ENCODE measurements at places on chromosomes 3 and 15.

DNA sequence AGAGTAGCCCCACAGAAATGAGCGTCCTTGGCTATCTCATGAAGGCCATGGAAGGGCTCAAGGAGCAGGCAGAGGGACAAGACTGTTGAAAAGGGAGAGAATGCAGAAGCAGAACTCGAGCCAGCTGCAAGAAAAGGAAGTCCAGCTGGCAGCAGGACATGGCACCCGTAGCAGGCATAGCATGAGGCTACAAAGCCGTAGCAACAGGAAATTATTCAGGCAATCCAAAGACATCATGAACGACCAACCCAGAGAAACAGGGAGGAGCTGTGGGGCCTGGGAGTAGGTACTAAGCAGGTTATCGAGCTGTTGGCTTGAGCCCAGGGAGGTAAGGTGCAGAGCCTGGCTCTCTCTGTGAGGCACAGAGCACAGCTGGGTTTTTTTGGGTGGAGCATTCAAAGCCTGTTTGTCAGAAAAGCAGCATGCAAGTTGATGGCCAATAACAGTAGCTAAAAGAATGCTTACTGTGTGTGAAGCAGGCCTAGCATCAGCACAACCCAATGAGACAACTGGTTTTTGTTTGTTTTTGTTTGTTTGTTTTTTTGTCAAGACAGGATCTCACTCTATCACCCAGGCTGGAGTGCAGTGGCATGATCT is 144.0 kb upstream of the SMAD3 start:
- DNase-seq = no peak

GRCh38 chr3:154122912-154123559 is 1.8 kb downstream of the ARHGEF26 start:
- DNase-seq = no peak

DNA sequence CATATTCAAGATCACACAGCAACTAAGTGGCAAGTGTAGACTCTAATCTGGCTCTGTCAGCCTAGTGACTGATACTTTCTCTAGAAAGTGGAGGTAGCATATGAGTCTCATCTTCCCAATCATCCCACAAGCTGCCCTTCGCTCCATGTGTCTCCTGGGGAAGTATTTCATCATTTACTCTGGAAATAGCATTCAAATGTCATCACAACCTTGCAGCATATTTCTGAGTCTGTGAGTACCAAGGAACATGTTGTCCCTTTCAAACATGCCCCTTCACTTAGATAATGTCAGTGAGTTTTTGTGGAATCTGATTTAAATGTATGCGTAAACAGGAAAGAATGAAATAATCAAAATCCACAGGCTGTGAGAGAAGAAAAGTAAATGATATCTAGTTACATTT is 322.9 kb downstream of the SLC9A9 start:
- DNase-seq = no peak

DNA sequence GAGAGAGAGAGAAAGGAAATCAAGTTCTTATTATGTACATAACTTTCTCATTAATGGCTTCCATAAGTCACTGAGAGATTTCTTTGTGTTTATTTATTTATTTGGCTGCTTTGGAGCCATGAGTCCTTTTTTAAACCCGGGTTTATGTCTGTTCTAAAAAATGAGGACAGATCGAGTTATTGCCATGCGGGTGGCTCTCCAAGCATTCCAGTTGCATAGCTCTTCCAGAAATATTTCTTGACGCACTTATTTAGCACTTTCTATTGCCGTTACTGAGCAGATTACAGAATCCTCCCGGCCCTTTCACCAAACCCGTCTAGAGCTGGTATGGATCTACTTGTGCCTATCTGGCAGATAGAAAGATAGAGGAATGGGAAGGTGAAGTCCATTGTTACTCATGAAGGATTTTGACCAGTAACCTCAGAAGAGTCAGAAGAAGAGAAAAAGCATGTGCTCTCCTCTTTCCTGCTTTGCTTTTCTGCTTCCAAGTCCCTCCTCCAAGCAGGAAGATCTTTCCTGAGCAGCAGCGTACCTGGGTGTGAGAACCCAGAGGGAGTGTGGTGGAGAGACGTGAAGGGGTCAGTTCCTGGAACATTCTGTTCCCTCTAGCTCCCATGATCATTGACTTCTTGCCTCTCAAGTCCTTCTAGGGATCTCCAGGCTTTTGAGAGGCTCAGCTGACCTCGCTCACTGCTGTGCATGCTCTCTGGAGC is 112.8 kb downstream of the LPP start:
- no peak for DNase-seq

DNA sequence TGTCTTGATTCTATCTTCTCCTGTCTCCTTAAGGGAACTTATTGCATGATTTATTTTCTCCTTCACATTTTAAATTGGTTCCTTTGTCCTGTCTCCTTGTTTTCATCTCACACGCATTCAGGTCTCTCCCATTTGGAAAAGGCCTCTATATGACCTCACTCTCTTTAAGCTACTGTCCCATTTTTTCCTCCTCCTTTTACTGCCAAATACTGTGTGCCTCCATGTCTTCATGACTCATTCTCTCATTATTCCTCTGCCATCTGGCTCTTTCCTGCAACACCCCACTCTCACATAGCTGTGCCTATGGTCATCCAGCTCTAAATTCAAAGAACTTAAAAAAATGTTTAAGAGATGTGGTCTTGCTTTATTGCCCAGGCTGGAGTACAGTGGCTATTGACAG is 48.0 kb downstream of the TYRO3 start:
- no peak for DNase-seq

DNA sequence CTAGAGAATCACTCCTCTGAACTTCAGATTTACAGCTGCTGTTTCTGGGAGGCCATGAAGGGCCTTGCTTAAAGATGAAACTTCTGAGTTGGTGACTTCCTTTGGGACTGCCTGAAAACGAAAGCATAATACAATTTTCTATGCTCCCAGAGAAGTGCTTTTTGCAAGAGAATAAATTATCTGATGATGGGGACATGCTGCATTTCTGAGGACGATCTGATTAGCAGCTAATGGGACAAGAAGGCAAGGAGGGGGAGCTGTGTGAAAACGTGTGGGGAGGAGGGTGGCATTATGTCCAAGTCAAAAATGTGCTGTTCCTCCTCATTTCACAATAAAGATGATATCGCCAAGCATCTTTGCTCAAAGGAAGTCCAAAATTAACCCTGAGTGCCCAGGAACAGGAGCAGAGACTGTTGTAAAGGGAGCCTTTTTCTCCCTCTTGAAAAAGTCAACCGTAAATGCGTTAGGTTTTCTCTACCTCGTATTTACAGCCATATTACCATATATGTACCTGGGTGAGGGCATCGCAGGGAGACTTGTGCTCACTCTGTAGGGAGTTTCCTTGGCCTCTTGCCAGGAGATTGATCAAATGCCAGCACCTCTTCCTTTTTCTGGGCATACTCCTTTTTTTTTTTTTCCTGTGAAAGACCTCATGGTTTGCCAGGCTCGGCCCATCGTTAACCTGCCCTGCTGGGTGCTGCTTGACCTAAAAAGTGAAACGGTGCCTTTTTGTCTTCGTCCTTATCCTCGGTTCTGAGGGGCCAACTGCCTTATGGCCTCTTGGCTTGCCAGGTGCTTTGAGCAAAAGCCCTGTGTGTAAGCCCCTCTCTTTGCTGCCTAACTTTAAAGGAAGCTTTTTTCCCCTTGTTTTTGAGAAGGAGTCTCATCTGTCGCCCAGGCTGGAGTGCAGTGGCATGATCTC is 11.5 kb downstream of the ITPR1 start:
- peak; percentile 44 for DNase-seq

DNA sequence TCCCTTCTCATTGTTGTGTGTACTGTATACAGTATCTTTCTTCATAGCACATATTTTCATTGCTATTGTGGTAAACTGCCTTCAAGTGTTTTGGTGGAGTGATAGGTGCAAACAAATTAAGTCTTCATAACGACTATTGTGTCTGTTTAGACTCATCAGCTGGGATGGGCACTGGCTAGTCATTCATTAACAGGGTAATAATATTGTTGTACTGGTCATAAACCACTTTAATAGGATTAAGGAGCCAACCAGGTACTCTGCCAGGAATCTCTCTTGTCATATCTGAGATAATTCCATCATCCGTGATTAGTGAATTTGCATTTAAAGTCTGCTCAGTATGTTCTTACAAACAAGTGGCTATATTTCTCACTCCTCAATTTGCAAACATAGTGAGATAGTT is 10.2 kb upstream of the TMEM45A start:
- no peak for DNase-seq

DNA sequence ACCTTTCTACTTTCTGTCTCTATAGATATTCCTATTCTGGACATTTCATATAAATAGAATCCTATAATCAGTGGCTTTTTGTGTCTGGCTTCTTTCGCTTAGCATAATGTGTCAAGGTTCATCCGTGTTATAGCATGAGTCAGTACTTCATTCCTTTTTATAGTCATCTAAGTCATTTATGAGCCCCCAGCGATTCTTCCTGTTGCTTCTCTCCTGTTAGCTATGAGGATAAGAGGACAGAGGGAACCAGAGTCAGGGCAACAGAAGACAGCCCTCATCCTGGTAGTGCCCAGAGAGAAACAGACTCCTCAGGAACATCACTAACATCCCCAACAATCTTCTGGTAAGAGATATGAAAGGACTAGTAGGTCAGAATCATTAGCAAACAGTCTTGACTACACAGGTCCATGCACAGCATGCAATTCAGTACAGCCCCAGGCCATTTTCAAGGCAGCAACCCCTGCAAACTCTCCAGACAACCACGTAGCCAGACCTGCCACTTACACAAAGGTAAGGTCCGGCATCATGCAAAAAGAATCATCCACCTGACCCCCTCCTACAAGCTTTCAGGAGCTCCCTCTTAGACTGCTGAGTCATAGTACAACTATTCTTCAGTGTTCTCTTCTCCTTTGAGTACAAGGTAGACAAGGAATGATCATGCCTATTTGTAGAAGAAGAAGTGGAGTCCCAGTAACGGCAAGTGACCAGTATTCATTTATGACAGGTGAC is 91.5 kb downstream of the MYLK start:
- no peak for DNase-seq

GRCh38 chr15:73909651-73910050 is 16.6 kb upstream of the LOXL1 start:
- DNase-seq = no peak

GRCh38 chr15:34239151-34239808 is 14.5 kb downstream of the EMC4 start:
- DNase-seq = peak; percentile 36

GRCh38 chr15:101618851-101619614 is 33.1 kb downstream of the TM2D3 start:
- DNase-seq = no peak

- no peak for DNase-seq
Measured at GRCh38 chr3:103075282-103075681, 640.5 kb downstream of the ZPLD1 start.

- DNase-seq = no peak
Measured at GRCh38 chr3:187288855-187289605, 2.5 kb downstream of the MASP1 start.

GRCh38 chr3:128421439-128421836 is 45.3 kb downstream of the DNAJB8 start:
- DNase-seq = no peak

GRCh38 chr3:55893045-55893664 is 406.0 kb upstream of the WNT5A start:
- no peak for DNase-seq

DNA sequence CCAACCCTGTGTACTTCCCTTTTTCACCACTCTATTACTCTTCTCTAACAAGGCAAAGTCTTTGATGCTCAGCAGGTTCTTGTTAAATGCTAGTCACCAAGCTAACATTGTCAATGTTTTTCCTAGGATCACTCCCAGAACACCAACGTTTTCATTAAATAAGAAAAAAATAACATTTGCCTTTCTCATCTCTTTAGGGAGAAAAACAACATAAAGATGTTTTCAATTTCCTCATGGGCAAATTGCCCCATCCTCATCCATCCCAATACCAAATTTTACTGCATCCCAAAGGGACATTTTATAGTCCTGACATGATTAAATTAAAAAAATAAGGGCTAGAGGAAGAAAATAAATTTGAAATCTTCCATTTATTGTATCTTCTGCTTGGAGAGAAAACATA is 106.5 kb downstream of the SUCNR1 start:
- DNase-seq = no peak

GRCh38 chr3:69750549-69750948 is 11.3 kb downstream of the MITF start:
- DNase-seq = no peak

DNA sequence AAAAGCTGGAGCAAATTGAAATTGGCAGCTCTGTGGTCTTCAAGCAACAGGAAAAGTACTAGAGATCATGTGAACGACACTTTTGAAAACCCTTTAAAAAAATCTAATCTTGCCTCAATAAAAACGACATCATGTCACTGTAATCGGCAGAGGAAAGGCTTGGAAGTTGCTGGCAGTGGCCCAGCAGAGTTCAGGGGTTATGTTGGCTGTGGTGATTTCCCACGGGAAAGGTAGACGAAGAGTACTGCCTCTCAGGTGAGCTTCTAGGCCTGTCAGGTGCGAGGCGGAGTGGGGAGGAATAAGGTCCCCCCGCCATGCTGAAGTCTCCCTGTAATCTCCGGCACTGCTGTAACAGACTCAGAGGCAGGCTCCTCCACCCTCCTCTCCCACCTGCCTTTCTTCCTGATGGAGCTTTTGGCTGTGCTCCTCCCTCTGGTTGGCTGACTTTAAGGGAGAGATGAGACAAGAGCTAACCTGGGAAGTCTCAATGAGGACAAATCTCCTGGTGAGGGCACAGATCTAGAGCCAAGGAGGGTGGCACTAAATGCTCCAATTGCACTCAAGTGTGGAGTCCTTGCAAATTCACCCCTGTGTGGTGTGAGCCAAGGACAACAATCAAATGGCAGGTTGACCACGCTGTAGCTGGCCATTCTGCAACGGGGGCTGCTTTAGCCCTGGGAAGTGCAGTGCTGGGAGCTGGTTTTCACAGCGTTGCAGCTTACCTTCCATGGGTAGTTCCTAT is 18.7 kb upstream of the HES1 start:
- no peak for DNase-seq

DNA sequence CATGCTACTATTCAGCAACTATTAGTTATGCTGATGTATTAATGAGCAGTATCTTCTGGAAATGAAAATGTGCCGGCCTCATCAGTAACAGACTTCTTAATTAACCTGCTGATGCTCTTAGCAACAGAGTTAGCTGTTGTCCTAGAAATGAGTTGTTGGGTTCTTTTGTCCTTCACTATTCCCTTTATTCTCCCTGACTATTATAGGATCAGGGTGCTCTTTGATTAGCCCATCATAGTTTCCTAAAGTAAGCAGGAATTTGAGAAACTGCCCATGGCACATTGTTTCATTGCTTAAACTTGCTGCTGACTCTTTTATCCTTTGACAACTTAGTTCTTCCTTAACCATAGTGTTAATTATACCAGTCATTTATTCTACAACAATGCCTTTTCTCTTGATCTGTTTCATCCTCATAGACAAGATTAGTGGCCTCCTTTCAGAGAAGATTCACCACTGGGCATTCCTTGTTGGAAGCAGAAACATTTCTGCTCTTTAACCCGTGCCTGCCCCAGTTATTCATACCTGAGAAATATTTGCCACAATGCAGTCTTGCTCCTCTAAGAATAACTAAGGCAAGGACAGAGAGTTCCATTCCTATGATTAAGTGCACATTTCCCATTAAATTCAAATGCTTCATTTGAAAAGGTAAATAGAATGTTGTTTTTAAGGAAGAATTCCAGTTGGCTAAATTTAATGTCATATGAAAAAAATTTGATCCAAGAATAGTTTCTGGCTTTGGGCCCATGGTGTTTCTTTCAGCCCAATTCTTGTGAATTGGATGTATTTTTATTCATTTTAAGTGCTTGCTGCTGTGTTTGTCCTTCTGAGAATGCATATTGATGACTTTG is 573.3 kb upstream of the TBL1XR1 start:
- DNase-seq = no peak
